Stimulated activated CD4-positive, alpha-beta T cell treated with anti-CD3 and anti-CD28 coated beads, Interleukin-12 subunit alpha, Interleukin-12 subunit beta, amount 100 ng/mL, for 24 hours (primary cell): ENCODE measurements at places on chromosomes 11 and 22.
A peak's percentile ranks its signal among the peaks of the same experiment; 100 is the strongest.

GRCh38 chr22:23591201-23591791 is 11.2 kb upstream of the IGLL1 start:
- DNase-seq = peak; percentile 45

- DNase-seq = peak; percentile 56
Measured at GRCh38 chr11:69546735-69547370, 65.4 kb downstream of the LINC01488 start.

- DNase-seq = no peak
Measured at GRCh38 chr22:38652859-38653258, 3.3 kb downstream of the FAM227A start.

GRCh38 chr11:111419641-111420327 is 40.7 kb upstream of the POU2AF1 start:
- DNase-seq = no peak

GRCh38 chr22:18905540-18906409 is at the start of gene DGCR6:
TSS of gene DGCR6 (plus strand) at chr22:18906320. CDS start at chr22:18906375, 55 bp downstream.
- no peak for DNase-seq

GRCh38 chr22:26409719-26410335 is 19.2 kb upstream of the ASPHD2 start:
- no peak for DNase-seq

GRCh38 chr11:86386283-86386682 is 11.6 kb downstream of the CCDC81 start:
- DNase-seq = no peak

DNA sequence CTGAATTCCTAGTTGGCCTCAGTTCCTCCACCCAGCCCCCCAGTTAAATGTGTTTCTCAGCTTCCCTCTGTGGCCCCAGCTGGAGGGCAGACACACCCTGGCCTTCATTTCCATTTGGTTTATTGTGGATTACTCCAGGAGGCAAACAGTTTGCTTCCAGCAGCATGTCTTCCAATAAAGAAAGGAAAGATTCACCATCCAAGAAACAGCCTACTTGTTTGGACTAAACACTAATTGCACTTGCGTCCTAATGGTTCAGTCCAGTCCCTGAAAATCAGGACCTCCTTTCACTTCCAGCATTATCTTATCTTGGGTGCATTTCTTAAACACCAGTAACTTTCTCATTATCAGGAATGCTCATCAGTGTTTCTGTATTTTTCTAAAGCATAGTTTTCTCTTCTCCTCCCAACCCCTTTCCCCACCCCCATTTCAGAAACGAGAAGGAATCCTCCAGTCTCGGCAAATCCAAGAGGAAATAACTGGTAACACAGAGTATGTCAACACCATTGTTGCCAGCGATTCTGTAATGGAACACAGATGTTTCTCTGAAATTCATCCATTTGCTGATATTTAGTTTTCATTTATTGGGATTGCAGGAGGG is 130.9 kb downstream of the PARVA start:
- no peak for DNase-seq

- DNase-seq = no peak
Measured at GRCh38 chr11:3849297-3849874, 6.1 kb upstream of the STIM1 start.

DNA sequence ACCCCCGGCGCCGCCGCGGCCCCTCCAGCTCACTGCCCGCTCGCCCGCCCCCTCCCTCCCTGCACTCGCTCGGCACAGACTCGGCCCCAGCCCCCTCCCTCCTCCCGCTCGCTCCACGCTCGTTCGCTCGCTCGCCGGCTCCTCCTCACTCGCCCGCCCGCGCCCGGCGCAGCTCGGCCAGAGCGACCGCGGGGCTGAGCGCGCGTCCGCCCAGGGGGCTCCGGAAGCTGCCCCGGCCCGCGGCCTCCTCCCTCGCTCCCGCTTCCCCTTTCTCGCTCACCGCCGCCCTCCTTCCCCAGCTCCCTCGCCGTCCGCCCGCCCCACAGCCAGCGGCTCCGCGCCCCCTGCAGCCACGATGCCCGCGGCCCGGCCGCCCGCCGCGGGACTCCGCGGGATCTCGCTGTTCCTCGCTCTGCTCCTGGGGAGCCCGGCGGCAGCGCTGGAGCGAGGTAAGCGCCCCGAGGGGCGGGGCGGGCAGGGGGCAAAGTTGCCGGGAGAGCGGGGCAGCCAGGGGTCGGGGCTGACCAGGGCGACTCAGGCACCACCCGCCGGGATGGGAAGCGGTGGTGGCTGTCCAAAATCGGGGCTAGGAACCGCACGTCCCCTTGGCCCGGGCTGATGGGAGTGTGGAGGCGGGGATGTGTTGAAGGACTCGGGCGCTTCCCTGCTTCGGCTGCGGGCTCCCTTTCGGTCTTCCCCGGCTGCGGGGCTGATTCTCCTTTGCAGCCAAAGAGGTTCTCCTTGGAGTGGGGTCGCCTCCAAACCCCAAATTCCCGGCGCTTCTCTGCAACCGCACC is at the start of gene SEZ6L:
Gene SEZ6L, plus strand, starts transcription at position 148 of the 797 bp plus-strand sequence. Its CDS starts 208 bp downstream, at position 356.
- DNase-seq = no peak

- no peak for DNase-seq
Measured at GRCh38 chr22:38564669-38565068, 5.3 kb downstream of the DMC1 start.

DNA sequence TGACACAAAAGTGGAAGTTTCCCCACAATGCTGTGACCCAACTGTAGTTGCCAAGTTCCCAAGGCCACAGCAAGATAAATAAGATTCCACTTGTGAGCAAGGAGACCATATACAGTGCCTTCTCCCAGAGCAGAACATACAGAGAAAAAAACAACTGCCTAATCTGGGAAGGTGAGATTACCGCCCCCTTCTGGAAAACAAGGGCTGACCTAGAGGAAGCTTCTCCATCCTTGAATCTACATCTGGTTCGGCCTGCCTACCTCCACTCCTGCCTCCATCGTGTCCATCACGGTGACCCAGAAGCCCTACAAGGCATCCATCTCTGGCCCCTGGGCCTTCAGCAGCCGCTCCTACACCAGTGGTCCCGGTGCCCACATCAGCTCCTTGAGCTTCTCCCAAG is 6.1 kb upstream of the RNASEH2C start:
- no peak for DNase-seq

DNA sequence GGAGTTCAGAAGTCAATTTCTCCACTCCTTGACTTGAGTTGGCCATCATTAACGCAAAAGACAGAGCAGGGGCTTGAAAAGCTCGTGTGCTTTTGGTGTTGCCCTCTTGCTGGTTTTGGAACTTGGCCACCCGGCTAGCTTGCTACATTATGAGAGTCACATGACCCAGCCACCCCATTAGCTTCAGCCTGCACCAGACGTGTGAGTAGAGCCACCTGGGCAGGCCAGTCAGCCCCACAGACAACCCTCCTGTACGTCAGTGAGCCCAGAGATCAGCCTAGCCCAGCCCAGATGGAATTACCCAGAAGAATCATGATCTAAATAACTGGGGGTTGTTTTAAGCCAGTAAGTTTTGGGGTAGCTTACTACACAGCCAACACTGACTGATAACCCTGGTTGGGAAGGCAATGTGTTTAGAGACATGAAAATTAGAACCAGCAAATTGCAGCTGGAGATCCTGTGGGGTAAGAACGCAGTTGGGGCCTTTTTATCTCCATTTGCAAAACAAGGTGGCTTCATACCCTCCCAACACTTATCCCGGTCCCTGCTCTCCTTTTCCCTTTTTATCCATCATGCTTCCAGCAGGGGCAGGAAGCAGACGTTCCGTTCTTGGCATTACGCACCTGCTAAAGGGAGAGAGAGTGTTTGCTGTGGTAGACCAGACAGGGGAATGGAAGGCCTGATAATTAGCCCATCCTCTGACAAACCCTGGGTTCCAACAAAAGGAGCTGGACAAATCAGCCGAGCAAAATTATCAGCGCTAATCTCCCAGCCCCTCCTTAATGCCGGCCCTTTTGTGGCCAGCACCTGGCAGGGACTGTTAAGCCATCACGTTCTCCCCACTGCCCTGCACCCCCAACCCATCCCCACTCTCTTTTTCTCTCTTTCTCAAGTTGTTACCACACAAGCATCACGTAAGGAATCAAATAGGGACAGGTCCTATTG is 548.7 kb upstream of the CADM1 start:
- DNase-seq = no peak
